GM23248 (cell line): ENCODE measurements at places on chromosomes 6 and 20.

GRCh38 chr6:16648003-16648402 lies 113.3 kb downstream of the ATXN1 start:
- no peak for DNase-seq

DNA sequence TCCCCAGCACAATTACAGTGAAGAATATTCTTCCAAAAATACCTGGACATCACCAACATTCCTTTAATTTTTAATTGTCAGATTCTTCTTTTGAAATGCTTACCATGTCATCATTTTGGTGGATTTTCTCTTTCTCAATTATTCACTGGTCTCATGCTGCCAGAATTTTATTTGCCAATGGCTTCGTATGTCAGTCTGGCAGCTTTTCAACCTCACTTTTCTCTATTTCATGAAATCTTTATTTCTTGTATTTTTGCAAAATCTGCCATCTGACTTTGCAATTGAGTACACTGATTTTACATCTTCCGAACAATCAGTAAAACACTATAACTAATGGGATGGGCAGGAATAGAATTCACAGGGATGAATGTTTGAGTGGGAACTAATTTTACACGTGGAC lies 84.1 kb downstream of the BTBD9 start:
- DNase-seq, result no peak

GRCh38 chr6:56767892-56768531 lies 125.3 kb upstream of the DST start:
- DNase-seq, result no peak

DNA sequence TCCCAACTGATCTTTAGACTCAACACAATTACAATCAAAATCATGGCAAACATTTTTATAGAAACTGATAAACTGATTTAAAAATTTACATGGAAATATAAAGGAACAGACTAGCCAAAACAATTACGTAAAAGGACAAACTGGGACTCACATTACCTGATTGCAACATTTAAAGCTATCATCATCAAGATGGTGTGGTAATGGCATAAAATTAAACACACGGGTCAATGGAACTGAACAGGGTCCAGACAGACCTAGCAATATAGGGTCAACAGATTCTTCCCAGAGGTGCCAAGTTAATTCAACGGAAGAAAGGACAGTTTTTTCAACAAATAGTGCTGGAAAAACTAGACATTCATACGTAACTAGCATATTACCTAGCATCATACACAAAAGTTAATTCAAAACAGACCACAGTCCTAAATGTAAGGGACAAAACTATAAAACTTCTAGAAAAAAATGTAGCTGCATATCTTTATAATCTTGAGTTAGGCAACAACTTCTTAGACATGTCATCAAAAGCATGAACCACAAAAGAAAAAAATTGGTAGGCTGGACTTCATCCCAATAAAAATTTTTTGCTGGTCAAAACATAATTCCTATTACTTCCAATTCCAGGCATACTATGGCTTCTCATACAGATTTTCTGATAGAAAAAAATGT lies 147.4 kb upstream of the BEND6 start:
- DNase-seq, result peak; percentile 32

GRCh38 chr6:139378226-139378625 lies 3.8 kb upstream of the CITED2 start:
- DNase-seq, result no peak

- peak; percentile 71 for DNase-seq
These were observed 388.2 kb downstream of the CDH4 start for GRCh38 chr20:61640131-61640870.

- peak; percentile 3 for DNase-seq
These were observed 26.7 kb upstream of the PDE10A start for GRCh38 chr6:165689699-165690098.

GRCh38 chr6:1390946-1391799 lies 1.8 kb downstream of the FOXF2 start:
- DNase-seq, result peak; percentile 63

- no peak for DNase-seq
These were observed 68.6 kb downstream of the PKIB start for GRCh38 chr6:122678841-122679240.

- DNase-seq, result no peak
These were observed 6.1 kb upstream of the DLL1 start for GRCh38 chr6:170296746-170297575.

GRCh38 chr6:84645000-84645399 lies 119.4 kb downstream of the TBX18 start:
- peak; percentile 80 for DNase-seq

GRCh38 chr6:36230371-36230770 lies 33.8 kb downstream of the BRPF3 start:
- no peak for DNase-seq

DNA sequence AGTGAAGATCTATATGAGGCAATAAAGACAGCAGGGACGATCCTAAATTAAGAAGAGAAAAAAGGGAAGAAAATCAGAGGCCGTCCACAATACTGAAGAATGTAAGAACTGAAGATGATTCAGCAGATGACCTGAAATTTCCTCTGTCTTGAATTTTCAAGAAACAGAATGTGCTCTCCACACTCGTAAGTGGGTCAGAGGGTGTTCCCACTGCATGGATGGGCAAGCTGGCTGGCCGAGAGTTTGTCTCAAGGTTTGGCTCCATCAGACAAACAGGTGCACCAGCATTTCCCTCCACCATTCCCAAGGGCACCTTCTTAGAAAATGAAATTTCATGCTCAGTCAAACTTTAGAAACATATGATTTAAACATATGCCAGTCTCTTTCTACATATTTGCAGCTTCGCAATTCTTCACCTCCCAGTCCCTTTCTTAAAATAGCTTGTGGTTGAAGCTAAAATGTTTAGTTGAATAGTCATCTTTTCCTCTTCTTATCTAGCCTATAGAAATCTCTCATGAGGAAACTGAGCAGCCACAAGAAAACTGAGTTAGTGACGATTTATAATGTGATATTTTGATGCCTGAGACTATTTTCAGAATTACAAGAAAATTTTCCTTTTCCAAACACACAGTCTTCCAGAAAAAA lies 576.4 kb downstream of the PRKN start:
- peak; percentile 44 for DNase-seq

DNA sequence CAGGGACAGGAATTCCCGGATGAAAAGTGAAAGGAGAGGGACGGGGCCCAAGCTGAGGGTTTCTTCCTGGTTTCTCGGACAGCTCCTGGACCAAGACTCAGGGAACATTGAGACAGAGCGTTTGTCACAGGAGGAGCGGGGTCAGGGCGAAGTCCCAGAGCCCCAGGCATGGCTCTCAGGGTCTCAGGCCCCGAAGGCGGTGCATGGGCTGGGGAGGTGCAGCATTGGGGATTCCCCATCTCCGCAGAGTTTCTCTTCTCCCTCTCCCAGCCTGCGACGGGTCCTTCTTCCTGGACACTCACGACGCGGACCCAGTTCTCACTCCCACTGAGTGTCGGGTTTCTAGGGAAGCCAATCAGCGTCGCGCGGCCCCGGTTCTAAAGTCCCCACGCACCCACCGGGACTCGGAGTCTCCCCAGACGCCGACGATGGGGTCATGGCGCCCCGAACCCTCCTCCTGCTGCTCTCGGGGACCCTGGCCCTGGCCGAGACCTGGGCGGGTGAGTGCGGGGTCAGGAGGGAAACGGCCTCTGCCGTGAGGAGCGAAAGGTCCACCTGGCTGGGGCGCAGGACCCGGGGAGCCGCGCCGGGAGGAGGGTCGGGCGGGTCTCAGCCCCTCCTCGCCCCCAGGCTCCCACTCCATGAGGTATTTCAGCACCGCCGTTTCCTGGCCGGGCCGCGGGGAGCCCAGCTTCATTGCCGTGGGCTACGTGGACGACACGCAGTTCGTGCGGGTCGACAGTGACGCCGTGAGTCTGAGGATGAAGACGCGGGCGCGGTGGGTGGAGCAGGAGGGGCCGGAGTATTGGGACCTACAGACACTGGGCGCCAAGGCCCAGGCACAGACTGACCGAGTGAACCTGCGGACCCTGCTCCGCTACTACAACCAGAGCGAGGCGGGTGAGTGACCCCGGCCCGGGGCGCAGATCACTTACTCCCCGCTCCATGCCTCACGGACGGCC lies 54.6 kb upstream of the POLR1H start:
- DNase-seq, result peak; percentile 60

DNA sequence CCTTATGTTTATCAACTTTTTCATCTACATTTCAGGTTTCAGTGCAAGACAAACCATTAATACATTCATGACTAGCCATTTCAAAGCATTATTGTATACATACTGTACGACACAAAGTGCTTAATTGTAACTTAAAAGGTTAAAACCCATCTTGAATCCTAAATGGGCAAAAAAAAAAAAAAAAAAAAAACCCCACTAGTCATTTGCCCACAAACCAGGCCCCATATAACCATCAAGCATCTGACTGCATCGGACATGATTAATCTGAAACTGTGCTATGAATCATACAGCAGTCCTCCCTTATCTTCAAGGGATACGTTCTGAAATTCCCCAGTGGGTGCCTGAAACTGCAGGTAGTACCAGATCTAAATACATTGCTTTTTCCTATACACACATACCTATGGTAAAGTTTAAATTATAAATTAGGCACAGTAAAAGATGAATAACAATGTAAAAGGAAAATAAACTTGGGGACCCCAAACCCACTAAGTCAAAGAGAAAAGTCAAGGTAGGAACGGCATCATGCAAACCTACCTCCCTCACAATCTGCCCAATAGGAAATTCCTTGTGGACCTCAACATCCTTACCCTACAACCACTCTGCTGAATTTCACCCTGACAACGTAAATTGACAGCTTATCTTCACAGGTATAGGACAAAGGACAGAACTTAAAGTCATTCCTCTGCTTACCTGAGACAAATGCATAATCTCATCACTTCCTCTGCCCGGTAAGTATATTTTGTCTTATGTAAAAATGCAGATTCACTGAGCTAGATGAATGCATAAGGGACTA lies 14.3 kb downstream of the B4GALT5 start:
- peak; percentile 73 for DNase-seq

DNA sequence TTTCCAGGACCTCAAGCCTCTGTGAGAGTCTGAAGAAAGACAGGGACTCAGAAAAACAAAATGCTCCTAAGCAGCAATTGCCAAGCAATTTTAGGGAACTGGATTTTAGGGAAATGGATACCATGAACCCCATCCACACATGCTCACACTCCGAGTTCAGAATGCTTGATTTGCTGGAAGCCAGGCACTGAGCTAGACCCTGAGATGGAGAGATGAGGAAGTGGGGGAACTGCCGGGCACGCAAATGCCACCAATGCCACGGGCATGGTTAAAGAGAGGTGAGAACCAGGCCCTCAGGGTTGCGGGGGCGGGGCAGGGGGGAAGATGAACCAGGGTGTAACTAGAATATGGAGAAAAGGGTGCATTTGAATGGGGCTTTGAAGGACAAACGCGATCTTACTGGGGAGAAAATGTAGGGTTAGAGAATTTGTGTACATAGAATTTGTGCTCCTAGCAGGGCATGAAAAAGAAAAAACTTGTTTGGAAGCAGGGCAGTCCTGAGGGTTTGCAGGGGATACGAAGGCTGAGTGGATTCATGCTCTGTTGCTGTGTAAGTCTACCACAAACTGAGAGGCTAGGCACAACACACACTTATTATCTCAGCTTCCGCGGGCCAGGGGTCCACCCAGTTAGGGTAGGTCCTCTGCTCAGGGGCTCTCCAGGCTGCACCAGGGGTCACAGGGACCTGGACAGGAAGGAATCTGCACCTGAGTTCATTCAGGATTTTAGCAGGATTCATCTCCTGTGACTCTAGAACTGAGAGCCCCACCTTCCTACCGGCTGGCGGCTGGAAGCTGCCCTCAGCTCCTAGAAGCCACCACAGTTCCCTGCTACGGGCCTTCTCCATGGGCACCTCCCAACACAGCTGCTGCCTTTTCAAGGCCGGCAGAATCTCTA lies 108.0 kb downstream of the SNX5 start:
- no peak for DNase-seq

GRCh38 chr20:46699651-46700359 lies 9.6 kb upstream of the SLC2A10 start:
- peak; percentile 71 for DNase-seq

DNA sequence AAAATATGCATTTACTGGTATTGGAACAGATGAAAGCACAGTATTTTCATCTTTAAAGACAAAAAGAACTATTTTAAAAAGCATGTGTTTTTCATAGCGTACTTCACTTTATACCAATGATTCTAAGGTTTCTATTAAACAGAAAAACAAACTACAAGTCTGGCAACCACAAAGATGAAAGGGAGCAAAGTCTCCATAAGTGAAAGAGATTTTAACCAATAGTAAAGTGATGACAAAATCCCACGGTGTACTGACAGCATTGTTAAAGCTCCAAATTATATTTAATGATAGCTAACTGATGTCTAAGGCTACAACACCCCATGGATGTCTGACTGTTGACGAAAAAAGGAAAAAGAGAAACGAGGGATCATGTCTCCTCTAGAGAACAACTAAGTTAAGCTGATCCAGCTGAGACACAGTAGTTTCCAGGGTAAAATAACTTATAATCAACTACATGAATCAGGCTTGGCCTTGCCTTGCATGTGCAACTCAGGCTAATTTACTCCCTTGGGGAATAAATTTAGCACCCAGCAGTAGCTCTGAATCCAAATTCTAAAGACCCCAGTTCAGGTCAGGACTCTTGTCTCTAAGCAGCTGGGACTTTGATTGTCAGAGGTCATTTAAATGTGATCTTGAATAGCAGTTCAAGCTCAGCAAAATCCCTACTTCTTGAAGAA lies 56.0 kb upstream of the TAB2 start:
- DNase-seq, result no peak

DNA sequence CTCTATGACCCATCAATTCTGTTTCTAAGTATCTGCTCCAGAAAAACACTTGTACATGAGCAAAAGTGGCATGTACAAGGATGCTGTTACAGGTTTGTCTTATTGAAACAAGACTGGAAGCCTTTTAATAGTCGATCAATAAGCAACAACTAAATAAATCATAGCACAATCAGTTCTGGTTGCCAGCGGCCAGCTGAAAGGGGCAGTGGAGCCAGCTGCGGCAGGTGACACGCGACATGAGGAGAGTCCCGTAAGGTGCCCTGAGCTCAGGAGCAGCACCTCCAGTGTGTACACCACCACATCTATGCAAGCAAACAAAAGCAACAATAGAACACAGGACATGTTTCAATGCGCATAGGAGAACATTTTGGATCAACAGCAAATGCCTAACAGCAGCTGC lies 20.7 kb upstream of the NNAT start:
- no peak for DNase-seq

DNA sequence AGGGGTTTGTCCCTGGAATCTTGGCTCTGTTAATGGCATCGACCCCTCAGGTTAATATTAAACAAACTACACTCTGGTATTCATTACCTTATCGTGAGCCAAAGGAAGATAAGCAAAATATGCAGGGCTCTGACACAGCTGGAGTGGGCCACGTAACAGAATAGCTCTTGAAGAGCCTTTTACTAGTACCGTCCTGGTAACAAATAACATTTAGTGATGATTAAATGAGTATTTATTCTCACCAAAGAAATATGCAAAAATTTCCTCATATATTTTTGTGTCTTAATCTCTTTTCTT lies 20.1 kb upstream of the UTRN start:
- DNase-seq, result peak; percentile 5

DNA sequence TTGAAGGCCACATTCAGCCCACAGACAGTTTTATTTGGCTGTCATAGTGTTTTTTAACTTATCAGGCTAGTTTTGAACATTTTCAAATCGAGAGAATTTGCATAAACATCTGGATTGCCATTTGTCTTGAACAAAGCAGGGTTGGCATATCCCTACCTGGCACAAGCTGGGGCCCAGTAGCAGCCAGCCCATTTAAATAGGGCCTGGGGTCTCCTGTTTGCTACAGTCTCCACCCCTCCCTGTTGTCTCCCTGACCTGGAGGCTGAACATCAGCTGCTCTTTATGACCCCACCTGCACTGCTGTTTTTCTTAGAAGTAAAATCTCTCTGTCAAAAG lies 10.5 kb downstream of the BCAS4 start:
- DNase-seq, result no peak

- DNase-seq, result no peak
These were observed 140.9 kb upstream of the MOCS1 start for GRCh38 chr6:40075056-40075590.

GRCh38 chr6:100283285-100283684 lies 181.4 kb downstream of the SIM1 start:
- peak; percentile 78 for DNase-seq
